Type B pancreatic cell (in vitro differentiated cells): ENCODE measurements at places on chromosomes 7 and 10. TPM values are rescaled to one million over a fixed set of nuclear protein-coding genes. Genes with fewer than 3 reads are reported as not detected.

- DNase-seq: no peak
- no peaks in the 10 kb centered on the region for H3K27me3 ChIP-seq
- H3K4me3 ChIP-seq: peak overlapping the region; percentile 3
- peaks cover 15% of the 10 kb centered on the region for H3K4me1 ChIP-seq
These were observed 22.1 kb downstream of the CYP17A1 start for GRCh38 chr10:102814873-102815661.

- no peak overlapping the region for H3K27ac ChIP-seq
- no peak overlapping the region for H3K4me3 ChIP-seq
- peaks cover 3% of the 10 kb centered on the region for H3K36me3 ChIP-seq
- DNase-seq: no peak
These were observed 179.3 kb downstream of the PFKFB3 start for GRCh38 chr10:6382081-6382480.

- no peaks in the 10 kb centered on the region for H3K36me3 ChIP-seq
- no peak for DNase-seq
- no peak overlapping the region for H3K4me3 ChIP-seq
These were observed 87.3 kb upstream of the CYTH3 start for GRCh38 chr7:6359734-6360133.

DNA sequence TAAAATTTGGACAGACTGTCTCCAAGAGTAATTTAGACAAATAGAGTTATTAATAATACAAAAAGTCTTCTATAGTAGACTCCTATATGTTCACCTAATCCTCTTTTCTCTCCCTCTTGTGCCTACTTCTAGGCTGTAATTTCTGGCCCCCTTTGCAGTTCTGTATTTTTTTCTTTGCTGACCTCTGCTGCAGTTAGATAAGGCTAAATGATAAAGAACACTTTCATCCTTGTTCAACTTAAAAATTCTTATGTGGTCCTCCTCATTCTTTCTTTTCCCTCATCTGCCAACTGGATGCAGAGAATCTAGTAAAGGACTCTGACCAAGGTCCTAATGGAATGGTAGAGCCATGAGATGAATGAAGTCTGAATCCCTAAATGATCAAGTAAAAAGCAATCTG lies 20.1 kb downstream of the GLCCI1 start:
- no peak overlapping the region for H3K27ac ChIP-seq
- no peak overlapping the region for H3K4me3 ChIP-seq
- H3K4me1 ChIP-seq: peaks cover 5% of the 10 kb centered on the region
- no peak for DNase-seq
- H3K36me3 ChIP-seq: peaks cover 7% of the 10 kb centered on the region
- no peaks in the 10 kb centered on the region for H3K27me3 ChIP-seq

- H3K4me1 ChIP-seq: peaks cover 8% of the 10 kb centered on the region
- H3K36me3 ChIP-seq: no peaks in the 10 kb centered on the region
- no peak overlapping the region for H3K4me3 ChIP-seq
- no peak overlapping the region for H3K27ac ChIP-seq
- no peaks in the 10 kb centered on the region for H3K27me3 ChIP-seq
These were observed 552.9 kb downstream of the ARL4A start for GRCh38 chr7:13240349-13240748.

KLF14 gene
- total RNA-seq: 0.55 and 0.94 TPM in 2 replicates

PDE6C gene
- total RNA-seq: not detected in 2 replicates

GSTO2 gene
- total RNA-seq: 2.8 and 8.2 TPM in 2 replicates
